ENCODE measurements at places on chromosomes 5 and 9.

DNA sequence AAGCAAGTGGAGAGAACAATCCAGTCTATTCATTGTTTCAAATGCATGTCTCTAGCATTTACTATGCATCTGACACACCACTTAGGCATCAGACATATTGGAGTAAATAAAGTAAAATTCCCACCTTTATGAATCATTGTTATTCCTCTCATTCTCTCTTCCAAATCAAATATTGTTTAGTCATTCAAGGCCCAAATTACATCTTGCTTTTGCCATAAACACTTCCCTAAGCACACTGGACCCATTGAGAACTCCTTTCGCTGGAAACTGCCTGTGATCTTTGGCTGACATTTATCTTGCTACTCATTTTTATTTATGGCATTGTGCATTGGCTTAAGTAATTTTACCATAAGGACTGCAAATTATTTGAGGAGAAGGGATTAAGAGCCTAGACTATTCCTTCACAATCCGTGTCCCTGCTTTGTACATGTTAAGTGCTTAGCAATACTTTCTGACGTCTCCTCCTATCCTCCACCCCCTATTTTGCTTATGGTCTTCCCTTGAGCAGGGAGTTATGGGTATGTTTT lies 7.4 kb downstream of the C5orf46 start:
- no peak for DNase-seq

DNA sequence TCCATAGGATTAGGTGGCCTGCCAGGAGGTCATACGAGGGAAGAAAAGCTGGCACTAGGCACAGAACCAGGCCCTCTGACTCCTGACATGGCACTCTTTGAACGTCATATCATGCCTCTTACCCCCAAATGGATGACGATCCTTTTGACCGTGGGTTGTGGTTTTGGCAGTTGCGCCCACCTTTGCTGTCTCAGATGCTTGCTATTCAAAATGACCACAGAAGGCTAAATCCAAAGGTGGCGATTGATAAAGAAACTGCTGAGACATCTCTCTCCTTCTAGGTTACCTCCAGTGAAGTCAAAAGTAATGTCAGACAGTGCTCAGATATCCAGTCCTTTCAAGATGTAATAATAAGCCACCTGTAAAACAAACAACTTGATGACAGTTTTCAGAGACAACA lies 385.0 kb downstream of the EFNA5 start:
- DNase-seq = no peak

DNA sequence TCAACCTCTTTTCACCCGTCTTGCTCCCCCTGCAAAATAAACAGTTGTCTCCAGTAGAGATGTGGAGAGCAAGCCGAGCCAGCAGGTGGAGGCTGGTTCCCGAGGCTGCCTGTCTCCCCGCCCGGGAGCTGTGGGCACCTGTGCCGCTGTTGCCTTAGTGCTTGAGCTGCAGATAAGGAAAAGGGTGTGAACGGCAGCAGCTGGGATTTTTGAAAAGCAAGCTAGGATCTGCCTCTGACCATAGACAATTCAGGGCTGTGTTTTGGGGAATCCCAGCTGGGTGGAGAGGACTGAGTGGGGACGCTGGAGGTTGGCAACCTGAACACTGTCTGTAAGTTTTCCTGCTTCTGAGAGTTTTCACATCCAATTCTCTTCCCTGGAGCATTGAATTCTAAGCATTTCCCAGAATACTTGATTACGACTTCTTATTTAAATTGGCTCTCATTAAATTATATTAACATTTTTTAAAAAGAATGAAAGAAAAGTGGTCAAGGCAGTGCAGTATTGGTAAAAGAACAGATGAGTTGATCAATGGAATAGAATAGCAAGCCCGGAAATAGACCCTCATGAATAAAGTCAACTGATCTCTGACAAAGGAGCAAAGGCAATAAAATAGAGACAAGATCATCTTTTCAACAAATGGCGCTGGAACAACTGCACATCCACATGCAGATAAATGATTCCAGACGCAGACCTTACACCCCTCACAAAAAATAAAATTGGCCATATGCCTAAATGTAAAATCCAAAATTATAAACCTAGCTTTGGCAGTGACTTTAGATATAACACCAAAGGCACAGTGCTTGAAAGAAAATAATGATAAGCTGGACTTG lies 9.7 kb downstream of the WNK2 start:
- no peak for DNase-seq

DNA sequence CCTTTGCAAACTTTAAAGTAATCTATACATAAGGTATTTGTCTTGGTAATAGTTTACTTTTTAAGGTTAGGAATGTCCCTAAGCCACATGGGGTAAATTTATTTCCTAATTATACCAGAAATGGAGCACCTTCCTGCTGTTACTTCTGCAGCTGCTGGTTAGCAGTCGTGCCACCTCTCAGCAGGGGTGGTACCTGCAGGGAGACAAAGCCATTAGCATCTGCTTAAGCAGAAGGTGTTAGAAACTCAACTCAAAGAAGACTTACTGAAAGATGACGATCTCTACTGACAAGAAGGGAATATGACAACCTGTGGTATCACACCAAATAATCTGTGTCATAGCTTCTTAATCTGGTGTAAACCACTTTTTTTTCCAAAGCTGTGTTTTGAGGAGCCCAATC lies 173.7 kb downstream of the BRINP1 start:
- DNase-seq = no peak

- no peak for DNase-seq
Measured at GRCh38 chr5:133704411-133704810, 92.1 kb upstream of the FSTL4 start.
